Activated naive CD8-positive, alpha-beta T cell treated with anti-CD3 and anti-CD28 coated beads, Interleukin-2, amount 50 U/mL, for 24 hours (primary cell): ENCODE measurements at places on chromosomes 13 and 19.

DNA sequence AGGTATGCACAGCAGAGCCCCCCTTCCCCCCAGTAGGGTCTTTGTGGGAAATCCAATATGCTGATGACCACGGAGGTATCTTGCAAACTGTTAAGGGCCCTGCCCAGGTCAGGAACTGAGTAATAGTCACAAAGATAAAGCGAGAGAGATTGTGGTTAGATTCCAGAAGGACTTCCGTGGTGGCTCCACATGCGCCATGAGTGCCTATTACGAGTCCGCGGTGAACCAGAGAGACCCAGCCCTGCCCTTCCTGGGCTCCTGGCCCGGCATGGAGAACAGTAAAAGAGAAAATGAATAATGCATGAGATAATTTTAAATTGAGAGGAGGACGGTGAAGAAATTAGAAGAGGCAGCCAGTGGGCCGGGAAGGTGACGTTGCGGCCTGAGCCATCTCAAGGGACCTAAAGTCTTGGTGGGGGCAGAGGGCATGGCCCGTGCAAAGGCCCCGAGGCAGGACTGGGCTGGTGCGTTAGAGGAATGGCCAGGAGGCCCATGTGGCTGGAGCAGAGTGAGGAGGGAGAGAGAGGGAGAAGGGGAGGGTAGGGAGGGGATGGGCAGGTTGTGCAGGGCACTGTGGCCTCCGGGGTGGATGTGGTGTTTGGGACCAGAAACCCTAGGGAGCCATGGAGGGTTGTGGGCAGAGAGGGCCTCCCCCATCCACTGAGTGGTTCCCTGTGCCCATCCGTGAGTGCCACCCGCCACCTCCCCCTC lies 46.6 kb upstream of the NFIC start:
- H3K27ac ChIP-seq, result no peak overlapping the region
- H3K4me3 ChIP-seq, result no peak overlapping the region
- no peak for DNase-seq

DNA sequence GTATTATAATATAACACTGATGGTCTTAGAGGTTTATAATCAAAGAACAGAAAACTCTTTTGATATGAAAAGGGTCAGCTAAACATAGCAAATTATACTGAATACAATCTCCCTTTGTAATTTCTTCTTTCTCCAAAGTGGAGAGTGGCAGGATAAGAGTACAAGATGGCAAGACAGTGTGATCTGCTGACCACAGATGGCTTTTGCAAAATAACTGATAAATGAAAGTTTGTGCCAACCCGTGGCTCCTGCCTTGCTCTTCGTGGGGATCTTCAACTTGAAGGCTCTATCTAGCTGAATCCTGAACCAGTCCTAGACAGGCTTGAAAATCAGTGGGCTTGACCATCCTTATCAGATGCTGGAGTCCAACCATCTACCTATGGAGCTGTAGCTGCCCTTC lies 185.7 kb downstream of the VWA8 start:
- H3K4me3 ChIP-seq, result no peak overlapping the region
- no peak overlapping the region for H3K27ac ChIP-seq
- H3K4me1 ChIP-seq, result no peaks in the 10 kb centered on the region
- no peaks in the 10 kb centered on the region for H3K27me3 ChIP-seq
- DNase-seq, result no peak

DNA sequence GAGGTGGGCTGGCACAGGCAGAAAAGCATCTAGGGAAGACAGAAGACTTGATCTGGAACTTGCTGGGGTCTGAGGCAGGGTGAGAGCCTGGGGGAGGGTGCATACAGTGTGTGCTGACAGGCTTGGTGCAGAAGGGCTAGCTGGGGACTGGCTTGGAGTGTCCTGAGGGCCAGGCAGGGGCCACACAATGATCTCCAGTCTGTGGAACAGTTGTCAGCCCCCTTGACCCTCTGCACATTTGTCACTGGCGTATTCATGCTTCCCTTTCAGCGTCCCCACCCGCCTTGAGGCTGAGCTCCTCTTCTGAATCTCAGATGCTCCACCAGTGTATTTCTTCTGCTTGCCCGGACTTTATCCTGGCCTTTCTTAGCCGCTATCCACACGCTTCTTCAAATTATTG lies 2.8 kb upstream of the MICU2 start:
- no peak overlapping the region for H3K4me3 ChIP-seq
- no peak overlapping the region for H3K27ac ChIP-seq
- peaks cover 8% of the 10 kb centered on the region for H3K27me3 ChIP-seq
- peaks cover 20% of the 10 kb centered on the region for H3K4me1 ChIP-seq
- no peak for DNase-seq

DNA sequence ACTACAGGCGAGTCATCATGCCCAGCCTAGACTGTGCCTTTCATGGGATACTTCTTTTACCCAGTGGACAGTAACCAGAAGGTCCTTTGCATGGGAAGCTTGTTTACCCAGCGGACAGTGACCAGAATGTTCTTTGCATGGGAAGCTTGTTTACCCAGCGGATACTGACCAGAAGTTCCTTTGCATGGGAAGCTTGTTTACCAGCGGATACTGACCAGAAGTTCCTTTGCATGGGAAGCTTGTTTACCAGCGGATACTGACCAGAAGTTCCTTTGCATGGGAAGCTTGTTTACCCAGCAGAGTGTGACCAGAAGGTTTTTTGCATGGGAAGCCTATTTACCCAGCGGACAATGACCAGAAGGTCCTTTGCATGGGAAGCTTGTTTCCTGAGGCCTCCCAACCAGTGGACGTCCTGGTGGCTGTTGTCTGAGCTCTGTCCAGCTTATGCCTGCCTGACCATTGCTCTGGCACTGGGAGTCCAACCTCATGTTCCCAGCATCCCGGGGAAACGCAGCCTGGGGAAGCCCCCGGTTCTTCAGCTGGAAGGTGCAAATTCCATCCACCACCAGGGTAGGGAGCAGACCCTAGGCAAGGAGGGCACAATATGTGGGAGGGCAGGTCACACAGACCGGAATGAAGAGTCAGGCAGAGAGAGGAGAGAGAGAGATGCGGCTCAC lies 41.6 kb upstream of the PDCD5 start:
- H3K36me3 ChIP-seq, result no peaks in the 10 kb centered on the region
- peaks cover 4% of the 10 kb centered on the region for H3K27me3 ChIP-seq
- H3K4me3 ChIP-seq, result no peak overlapping the region
- no peak overlapping the region for H3K27ac ChIP-seq

DNA sequence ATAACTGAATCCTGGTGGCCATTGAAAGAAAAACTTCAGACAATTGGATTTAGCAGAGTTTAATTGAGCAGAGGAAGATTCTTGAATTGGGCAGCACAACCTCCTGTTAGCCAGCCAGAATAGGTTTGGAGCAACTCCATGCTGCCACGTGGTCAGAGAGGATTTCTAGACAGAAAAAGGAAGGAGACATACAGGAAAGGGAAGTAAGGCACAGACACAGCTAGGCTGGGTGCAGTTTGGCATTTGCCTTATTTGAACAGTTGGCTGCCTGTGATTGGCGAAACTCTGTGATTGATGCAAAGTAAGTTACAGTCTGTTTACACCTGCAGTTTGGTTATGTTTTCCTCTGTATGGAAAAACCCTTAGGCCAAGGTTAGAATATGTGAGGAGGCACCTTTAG lies 85.8 kb upstream of the SPATA13 start:
- no peak overlapping the region for H3K27ac ChIP-seq
- no peaks in the 10 kb centered on the region for H3K36me3 ChIP-seq
- DNase-seq, result no peak

- H3K4me1 ChIP-seq, result no peaks in the 10 kb centered on the region
- no peaks in the 10 kb centered on the region for H3K36me3 ChIP-seq
- no peak for DNase-seq
- peaks cover 23% of the 10 kb centered on the region for H3K27me3 ChIP-seq
- H3K27ac ChIP-seq, result no peak overlapping the region
These were observed 36.3 kb downstream of the CYP2B6 start for GRCh38 chr19:41027273-41027967.

- peaks cover 33% of the 10 kb centered on the region for H3K36me3 ChIP-seq
- H3K27ac ChIP-seq, result no peak overlapping the region
- no peaks in the 10 kb centered on the region for H3K4me1 ChIP-seq
- no peaks in the 10 kb centered on the region for H3K27me3 ChIP-seq
These were observed 15.1 kb upstream of the EPHX3 start for GRCh38 chr19:15247107-15248014.

- H3K27ac ChIP-seq, result peak overlapping the region; percentile 15
- peaks cover 28% of the 10 kb centered on the region for H3K4me1 ChIP-seq
- no peak overlapping the region for H3K4me3 ChIP-seq
- no peaks in the 10 kb centered on the region for H3K36me3 ChIP-seq
- peaks cover 79% of the 10 kb centered on the region for H3K27me3 ChIP-seq
These were observed 14.0 kb upstream of the GJA3 start for GRCh38 chr13:20174656-20175405.

- no peak for DNase-seq
- H3K4me1 ChIP-seq, result no peaks in the 10 kb centered on the region
- no peak overlapping the region for H3K4me3 ChIP-seq
These were observed 380.8 kb downstream of the KCNRG start for GRCh38 chr13:50396001-50396400.

GRCh38 chr13:40540328-40541044 lies 126.0 kb downstream of the FOXO1 start:
- H3K4me1 ChIP-seq, result peaks cover 18% of the 10 kb centered on the region
- no peaks in the 10 kb centered on the region for H3K36me3 ChIP-seq
- no peak overlapping the region for H3K4me3 ChIP-seq

DNA sequence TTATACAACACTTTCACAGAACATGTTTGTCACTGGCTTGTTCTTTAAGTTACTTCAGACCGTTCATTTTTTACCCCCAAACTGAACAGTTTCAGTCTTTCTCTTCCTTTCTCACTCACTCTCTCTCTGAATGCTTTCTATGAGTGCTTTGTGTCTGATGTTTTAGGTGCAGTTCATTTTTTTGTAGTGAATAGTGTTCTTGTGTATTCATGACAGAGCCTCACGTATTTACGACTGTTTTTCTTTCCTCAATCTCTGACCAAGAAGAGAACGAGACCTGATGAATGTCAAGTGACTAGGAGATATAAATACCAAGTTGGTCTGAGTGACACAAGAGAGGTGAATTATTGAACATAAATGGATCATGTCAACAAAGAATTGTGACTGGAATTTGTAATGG lies 1525.0 kb upstream of the MIR17HG start:
- H3K27ac ChIP-seq, result no peak overlapping the region
- no peak overlapping the region for H3K4me3 ChIP-seq
- no peaks in the 10 kb centered on the region for H3K4me1 ChIP-seq
- no peaks in the 10 kb centered on the region for H3K36me3 ChIP-seq
- no peaks in the 10 kb centered on the region for H3K27me3 ChIP-seq
- DNase-seq, result no peak

DNA sequence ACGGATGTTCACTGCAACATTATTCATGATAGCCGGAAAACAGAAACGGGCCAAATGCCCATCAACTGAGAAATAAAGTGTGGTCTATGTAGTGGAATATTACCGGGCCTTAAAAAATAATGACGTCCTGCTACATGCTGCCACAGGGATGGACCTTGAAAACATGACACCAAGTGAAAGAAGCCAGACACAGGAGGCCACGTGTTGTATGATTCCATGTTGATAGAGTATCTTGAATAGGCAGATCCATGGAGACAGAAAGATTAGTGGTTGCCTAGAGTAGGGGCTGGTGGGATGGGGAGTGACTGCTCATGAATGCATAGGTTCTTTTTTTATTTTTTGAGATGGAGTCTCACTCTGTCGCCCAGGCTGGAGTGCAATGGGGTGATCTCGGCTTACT lies 3.7 kb downstream of the AP2A1 start:
- peaks cover 3% of the 10 kb centered on the region for H3K27me3 ChIP-seq
- no peak for DNase-seq
- H3K27ac ChIP-seq, result no peak overlapping the region

DNA sequence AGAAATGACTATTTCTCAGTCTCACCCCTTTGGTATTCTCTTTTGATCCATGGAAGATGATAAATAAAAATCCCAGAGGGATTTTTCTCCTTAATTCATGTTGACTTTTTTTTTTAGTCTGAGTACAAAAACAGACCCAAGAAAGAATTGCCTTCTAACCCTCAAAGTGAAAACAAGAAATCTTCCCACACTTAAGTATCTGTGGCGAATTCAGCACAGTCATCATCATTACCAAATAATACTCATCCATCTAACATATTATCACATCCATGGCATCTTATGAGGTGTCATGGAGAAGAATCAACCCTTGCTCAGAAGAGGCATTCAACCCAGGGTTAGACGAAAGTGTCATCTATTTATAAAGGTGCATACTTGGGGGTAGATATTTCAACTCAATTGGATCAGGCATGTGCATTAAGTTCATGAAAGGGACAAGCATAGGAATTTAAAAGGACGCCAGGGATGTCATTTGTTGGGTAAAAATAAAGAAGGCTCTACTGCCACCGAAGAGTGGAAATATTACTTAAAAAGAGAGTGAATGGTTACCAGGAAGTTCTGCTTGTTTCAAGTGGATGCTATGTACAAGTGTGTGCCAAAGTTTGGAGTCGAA lies 101.9 kb downstream of the FLT1 start:
- H3K36me3 ChIP-seq, result no peaks in the 10 kb centered on the region
- H3K27me3 ChIP-seq, result no peaks in the 10 kb centered on the region
- H3K4me1 ChIP-seq, result no peaks in the 10 kb centered on the region

GRCh38 chr13:101267656-101268055 lies 148.7 kb downstream of the NALCN start:
- peaks cover 2% of the 10 kb centered on the region for H3K4me1 ChIP-seq
- no peaks in the 10 kb centered on the region for H3K27me3 ChIP-seq
- DNase-seq, result no peak
- no peak overlapping the region for H3K27ac ChIP-seq

GRCh38 chr19:16519230-16519687 lies 23.0 kb downstream of the CHERP start:
- H3K27me3 ChIP-seq, result no peaks in the 10 kb centered on the region
- H3K36me3 ChIP-seq, result peaks cover 43% of the 10 kb centered on the region
- no peaks in the 10 kb centered on the region for H3K4me1 ChIP-seq
- no peak for DNase-seq
- H3K4me3 ChIP-seq, result no peak overlapping the region

DNA sequence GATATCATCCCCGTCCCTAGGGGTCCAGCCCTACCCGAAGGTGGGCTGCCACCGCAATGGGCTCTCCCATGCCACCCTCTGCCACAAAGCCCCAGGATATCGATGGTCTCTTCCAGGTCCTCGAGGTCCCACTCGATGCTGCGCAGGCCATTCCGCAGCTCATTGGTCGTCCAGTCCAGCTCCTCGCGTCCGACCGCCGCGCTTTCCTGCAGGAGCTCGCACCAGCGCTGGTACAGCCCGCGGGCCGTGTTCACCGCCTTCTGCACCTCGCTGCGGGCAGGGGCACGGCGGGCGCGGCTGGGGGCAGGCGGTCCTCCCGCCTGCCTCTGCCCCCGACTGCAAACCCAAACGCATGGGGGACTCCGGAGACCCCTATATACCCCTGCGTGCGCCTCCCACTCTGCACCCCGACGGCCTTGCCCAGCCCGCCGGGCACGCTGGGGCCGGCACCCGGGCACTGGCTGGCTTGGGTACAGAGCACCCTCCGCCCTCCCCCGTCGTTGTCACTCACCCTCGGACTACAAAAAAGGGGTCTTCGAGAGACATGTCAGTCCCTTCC lies 468 bp downstream of the STX10 start:
- H3K4me1 ChIP-seq, result peaks cover 30% of the 10 kb centered on the region
- H3K27me3 ChIP-seq, result peaks cover 3% of the 10 kb centered on the region
- peak; percentile 50 for DNase-seq
- H3K4me3 ChIP-seq, result peak overlapping the region; percentile 94
- peaks cover 22% of the 10 kb centered on the region for H3K36me3 ChIP-seq
